ENCODE measurements at places on chromosomes 11 and 22. TPM values are rescaled to one million over a fixed set of nuclear protein-coding genes. Genes with fewer than 3 reads are reported as not detected.

DNAJB13 gene
- total RNA-seq, result not detected

OR52A5 gene
- total RNA-seq, result not detected

DNA sequence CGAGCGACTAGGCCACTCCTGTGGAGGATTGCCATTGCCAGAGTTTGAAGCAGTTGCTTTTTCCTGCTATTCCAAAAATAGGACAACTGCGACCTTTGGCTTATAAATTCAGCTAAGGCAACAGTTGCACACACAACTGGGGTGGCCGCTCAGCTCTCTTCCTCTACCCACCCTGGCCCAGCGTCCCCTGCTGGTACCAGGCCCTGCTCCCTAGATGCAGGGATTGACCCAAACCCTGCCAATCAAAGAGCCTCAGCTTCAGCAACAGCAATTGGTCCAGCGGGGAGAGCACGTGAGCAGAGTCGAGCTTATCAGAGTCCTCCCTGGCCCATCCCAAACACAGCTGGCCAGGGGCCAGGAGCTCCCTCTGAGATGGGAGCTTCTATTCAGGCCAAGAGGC, 22.0 kb upstream of the CABP2 start:
- H3K36me3 ChIP-seq, result no peaks in the 10 kb centered on the region
- no peaks in the 10 kb centered on the region for H3K27me3 ChIP-seq
- peaks cover 25% of the 10 kb centered on the region for H3K4me1 ChIP-seq
- DNase-seq, result peak; percentile 85
- H3K4me3 ChIP-seq, result no peak overlapping the region
- H3K27ac ChIP-seq, result peak overlapping the region; percentile 84

GRCh38 chr11:113163291-113164030, 150.9 kb upstream of the TTC12 start:
- H3K4me1 ChIP-seq, result peaks cover 15% of the 10 kb centered on the region
- H3K4me3 ChIP-seq, result no peak overlapping the region

DNA sequence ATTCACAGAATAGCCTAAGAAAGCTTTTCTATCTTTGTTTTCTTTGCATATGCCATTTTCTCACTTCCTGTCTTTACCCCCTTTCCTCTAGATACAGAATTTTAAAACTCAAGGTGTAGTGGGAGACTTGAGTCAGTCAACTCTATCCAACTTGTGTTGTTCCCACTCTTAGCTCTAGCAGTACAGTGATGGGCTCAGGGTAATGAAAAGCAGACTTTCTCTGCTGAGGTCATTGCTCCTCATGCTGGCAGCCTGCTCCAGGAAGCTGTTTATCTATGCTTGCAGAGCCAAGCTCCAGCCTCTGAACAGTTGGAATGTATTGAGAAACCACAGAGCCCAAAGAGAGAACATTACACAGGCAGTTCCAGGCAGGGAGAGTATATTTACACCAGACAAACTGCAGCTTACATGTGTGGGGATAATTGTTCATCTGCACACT, 68.1 kb downstream of the CSTPP1 start:
- DNase-seq, result peak; percentile 71
- H3K27ac ChIP-seq, result peak overlapping the region; percentile 79
- no peaks in the 10 kb centered on the region for H3K36me3 ChIP-seq
- no peak overlapping the region for H3K4me3 ChIP-seq

CDKN1C gene
- 36.2 TPM for total RNA-seq

OR8G5 gene
- total RNA-seq, result not detected

DNA sequence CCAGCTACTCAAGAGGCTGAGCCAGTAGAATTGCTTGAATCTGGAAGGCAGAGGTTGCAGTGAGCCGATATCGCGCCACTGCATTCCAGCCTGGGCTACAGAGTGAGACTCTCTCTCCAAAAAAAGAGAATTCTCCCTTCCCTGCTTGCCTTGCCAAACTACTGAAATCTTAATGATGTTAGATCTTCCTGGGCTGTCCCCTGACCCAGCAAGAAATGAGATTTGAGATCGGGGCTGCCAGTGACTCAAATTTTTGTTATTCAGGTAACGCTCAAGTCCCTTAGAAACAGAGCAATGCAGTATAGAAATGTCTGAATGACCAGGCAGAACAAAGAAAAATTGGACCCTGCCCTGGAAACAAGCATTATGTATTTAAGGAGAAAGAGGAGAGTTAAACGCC, 4.0 kb upstream of the RBFOX2 start:
- no peaks in the 10 kb centered on the region for H3K27me3 ChIP-seq
- no peak overlapping the region for H3K4me3 ChIP-seq
- DNase-seq, result no peak
- no peaks in the 10 kb centered on the region for H3K4me1 ChIP-seq

DNA sequence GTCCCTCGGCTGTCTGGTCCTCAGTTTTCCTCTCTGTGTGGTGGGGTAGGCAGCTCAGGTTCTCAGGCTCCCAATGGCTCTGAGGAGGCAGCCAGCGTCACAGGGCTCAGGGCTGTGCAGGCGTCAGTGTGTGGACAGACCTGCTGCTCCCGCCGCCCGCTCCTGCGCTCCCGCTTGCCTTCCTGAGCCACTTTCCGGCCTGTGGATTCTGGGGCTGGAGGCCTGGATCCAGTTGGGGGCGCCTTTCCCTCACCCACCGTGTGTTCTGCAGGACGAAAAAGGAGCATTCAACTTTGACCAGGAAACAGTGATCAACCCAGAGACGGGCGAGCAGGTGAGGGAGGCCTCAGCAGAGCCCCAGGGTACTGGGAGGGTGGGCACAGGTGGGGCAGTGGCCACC, 14.7 kb downstream of the DPP3 start:
- no peaks in the 10 kb centered on the region for H3K4me1 ChIP-seq
- no peaks in the 10 kb centered on the region for H3K36me3 ChIP-seq
- H3K4me3 ChIP-seq, result no peak overlapping the region
- H3K27me3 ChIP-seq, result no peaks in the 10 kb centered on the region
- DNase-seq, result no peak
- H3K27ac ChIP-seq, result no peak overlapping the region

DNA sequence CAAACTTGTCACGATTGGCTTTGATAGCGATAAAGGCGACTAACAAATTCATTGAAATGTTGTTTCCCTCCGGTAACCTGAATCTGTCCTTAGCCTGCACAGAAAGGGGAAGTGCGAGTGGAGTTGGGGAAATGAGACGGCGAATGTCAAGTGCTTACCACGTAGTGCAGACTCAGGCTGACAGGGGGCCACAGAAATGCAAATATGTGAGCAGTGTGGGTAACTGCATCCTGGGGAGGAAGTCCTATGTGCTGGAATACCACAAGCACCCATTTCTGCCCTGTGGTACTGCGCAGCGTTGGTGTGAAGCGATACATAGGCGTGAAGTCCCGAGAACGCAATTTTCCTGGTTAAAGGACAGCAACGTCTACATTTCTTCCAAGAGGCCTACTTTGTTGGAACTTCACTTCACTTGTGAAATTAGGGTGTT, 869 bp upstream of the EIF4ENIF1 start:
- DNase-seq, result peak; percentile 78
- H3K4me1 ChIP-seq, result peaks cover 28% of the 10 kb centered on the region
- peak overlapping the region; percentile 94 for H3K4me3 ChIP-seq
- H3K27ac ChIP-seq, result peak overlapping the region; percentile 97
- no peaks in the 10 kb centered on the region for H3K27me3 ChIP-seq

MYBPC3 gene
- total RNA-seq, result not detected

DNA sequence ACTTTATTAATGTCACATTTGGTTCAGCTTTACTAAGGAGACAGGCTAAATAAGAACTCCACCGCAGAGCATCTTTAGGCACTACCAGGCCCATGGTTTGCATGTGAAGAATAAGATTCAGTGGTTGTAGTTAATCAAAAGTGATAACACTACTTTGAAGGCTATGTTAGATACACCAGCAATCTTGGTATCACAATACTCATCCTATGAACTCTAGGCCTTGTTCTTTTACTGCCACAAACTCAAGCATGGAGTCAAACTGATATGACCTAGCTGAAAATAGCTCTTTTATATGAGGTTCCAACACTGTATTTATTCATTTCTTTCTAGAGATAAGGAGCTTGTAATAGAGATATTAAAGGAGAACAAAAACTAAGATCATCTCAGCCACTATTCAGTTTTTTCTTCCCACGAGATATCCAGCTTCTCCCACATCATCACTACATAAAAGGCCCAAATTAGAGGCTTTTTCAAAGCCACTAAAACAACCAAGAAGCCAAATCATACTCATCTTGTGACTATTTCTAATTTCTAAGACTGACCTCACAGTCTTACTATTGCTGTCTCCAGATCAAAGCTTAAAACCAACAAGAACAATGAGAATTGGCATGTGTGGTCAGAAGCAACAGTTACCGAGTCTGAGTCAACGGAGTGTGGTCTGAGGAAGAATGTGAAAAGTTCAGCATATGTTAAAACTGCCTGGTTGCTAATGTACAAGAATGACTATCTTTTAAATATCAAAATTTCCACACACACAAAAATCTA, 25.1 kb upstream of the GUCY1A2 start:
- no peaks in the 10 kb centered on the region for H3K27me3 ChIP-seq
- no peak overlapping the region for H3K4me3 ChIP-seq
- DNase-seq, result no peak
- no peaks in the 10 kb centered on the region for H3K36me3 ChIP-seq
- H3K27ac ChIP-seq, result no peak overlapping the region

PARVG gene
- 34.5 TPM for total RNA-seq

DNA sequence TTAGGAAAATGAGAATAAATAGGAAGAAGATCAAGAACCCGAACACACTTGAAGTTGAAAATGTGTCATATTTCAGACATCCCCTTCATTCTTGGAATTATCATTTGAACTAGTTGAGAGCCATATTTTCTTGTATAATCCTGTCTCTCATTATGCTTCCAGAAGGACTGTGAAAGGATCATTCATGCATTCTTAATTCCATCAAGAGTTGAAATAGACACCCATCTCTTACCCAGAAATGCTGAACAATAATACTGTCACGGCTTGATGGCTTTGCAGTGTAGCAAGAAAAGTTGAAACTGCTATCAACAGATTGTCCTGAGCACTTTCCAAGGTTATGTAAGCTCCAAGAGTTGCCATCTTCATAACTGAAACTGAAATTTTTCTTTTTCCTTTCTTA, 79.7 kb downstream of the ARHGAP42 start:
- H3K27me3 ChIP-seq, result no peaks in the 10 kb centered on the region
- H3K4me3 ChIP-seq, result no peak overlapping the region
- H3K4me1 ChIP-seq, result no peaks in the 10 kb centered on the region
- DNase-seq, result no peak
- no peaks in the 10 kb centered on the region for H3K36me3 ChIP-seq
- no peak overlapping the region for H3K27ac ChIP-seq

Measured in transverse colon (tissue), 4 donors.